Posterior vena cava (tissue), 2 donors: ENCODE measurements at places on chromosomes 6 and 20. TPM values are rescaled to one million over a fixed set of nuclear protein-coding genes. Genes with fewer than 3 reads are reported as not detected.

DNA sequence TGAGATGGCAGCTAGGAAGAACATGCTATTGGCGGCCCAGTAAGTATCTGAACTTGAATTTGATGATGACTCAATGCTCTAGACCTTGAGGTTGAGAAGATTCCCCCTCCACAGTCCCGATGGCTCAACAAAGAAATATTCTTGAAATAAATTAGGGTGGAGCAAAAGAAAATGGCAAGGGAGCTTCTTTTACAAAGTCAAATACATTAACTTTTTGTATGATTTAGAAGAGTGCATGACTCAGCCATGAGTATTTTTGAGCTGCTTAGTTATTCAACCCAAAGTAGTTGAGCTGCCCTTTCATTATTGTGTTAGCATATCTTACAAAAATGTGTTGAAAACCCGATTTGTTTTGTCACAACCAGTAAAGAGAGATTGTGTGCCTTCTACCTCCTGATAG lies 7.6 kb downstream of the TFAP2C start:
- DNase-seq, result no peak

GRCh38 chr6:26043384-26044139 lies 43.7 kb upstream of the HFE start:
- DNase-seq, result peak; percentile 87

- no peak for DNase-seq
Measured at GRCh38 chr20:62943396-62943795, 5.4 kb downstream of the GID8 start.

- no peak for DNase-seq
Measured at GRCh38 chr6:145015739-145016558, 719.4 kb downstream of the EPM2A start.

The PRKN gene
- 7.6 TPM for total RNA-seq

The SLC4A11 gene
- total RNA-seq, result 1.1 TPM

DNA sequence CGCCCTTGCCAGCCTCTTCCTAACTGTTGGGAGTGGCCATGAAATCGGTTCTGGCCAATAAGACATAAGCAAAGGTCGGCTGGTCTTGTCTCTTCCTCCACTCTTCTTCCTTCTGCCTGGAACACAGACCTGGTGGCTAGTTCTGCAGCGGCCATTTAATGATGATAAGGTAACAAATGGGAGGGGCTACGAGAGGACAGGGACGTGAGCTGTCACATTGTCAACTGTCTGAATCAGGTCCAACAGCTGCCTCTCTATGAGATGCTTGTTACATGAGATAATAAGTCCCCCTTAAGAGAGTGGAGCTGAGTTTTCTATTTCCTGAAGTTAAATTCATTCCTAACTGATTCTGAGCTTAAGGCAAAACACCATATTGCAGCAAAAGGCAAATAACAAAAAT lies 12.5 kb upstream of the TMEM242 start:
- DNase-seq, result no peak

DNA sequence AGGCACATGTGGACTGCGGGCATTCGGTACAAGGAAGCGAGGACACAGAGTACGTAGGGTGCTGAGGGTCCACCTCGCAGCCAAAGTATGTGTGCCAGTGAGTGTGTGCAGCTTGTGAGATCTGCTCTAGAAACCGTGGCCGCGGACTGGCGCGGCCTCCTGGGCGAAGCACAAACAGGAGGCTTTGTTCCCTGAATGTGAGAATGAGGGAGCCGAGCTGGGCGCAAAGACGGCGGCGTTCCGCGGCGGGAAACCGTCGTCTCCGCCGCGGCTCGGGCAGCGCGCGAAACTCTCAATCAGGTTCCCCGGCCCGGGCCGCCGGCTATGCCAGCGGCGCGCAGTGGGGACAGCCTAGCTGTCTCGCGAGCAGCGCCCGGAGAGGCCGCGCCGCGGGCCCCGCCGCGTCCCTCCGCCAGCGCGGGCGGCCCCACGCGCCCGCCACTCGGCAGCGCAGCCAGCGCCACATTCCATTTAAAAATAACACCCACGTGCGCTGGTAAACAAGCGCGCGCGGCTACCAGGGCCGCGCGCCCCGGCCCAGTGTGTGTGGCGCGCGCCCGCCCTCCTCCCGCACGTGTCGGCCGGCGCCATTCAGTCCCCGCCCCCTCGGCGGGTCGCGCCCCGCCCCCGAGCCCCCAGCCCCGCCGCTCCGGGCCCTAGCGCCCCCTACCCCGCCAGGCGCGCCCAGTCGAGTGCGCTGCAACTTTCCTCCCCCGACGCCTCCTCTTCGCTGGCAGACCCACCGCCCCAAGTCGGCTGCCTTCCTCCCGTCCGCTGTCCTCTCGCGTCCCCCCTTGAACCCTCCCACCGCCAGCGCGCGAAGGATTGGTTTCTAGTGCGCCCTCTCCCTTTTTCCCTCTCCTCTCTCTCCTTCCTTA lies 3.0 kb upstream of the FOXO3 start:
- DNase-seq, result peak; percentile 93

DNA sequence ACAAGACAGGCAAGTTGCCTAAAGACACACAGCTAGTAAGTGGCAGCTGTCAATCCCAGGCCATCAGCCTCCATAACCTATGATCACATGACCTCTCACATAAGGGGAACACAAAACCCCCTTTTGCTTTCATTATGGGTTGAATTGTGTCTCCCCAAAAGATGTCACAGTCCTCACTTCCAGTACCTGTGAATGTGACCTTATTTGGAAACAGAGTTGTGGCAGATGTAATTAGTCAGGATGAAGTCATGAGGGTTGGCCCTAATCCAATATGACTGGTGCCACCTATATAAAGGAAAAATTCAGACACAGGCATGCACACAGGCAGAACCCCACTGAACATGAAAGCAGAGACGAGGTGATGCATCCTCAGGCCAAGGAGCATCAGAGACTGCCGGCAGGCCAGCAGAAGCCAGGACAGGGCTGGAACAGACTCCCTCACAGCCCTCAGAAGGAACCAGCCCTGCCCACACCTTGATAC lies 33.6 kb downstream of the GFOD1 start:
- DNase-seq, result no peak

GRCh38 chr6:112332274-112332673 lies 14.9 kb upstream of the RFPL4B start:
- DNase-seq, result no peak

- no peak for DNase-seq
Measured at GRCh38 chr6:49662892-49663261, 26.2 kb upstream of the RHAG start.

The TFAP2B gene
- not detected for total RNA-seq

GRCh38 chr6:109039795-109040194 lies 54.9 kb downstream of the SESN1 start:
- no peak for DNase-seq

The MSH5 gene
- total RNA-seq, result 7.7 TPM

- DNase-seq, result no peak
Measured at GRCh38 chr6:84119277-84119676, 85.7 kb downstream of the MRAP2 start.

The ENPP5 gene
- total RNA-seq, result 1.0 TPM

GRCh38 chr20:44028003-44028730 lies 113.5 kb downstream of the TOX2 start:
- DNase-seq, result no peak

DNA sequence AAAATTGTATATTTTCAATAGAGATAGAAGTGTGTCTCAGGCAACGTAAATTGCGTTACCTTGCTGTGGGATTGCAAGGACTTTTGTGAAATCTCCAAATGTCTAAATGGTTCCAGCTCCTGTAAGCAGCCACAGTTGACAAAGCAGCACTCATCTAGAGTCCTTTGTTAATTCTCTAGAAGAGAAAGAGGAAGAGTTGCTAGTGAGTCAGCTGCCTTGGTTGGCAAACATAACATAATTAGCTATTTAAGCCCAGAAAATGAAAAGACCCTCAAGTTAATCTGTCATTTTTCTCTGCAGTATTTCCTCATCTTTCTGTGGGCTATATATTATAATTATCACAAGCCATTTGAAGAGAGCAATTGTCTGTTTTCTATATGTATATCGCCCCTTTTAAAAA lies 66.4 kb upstream of the FABP7 start:
- no peak for DNase-seq

The OTOR gene
- total RNA-seq, result not detected

- no peak for DNase-seq
Measured at GRCh38 chr6:65760285-65760684, 53.3 kb upstream of the EYS start.

DNA sequence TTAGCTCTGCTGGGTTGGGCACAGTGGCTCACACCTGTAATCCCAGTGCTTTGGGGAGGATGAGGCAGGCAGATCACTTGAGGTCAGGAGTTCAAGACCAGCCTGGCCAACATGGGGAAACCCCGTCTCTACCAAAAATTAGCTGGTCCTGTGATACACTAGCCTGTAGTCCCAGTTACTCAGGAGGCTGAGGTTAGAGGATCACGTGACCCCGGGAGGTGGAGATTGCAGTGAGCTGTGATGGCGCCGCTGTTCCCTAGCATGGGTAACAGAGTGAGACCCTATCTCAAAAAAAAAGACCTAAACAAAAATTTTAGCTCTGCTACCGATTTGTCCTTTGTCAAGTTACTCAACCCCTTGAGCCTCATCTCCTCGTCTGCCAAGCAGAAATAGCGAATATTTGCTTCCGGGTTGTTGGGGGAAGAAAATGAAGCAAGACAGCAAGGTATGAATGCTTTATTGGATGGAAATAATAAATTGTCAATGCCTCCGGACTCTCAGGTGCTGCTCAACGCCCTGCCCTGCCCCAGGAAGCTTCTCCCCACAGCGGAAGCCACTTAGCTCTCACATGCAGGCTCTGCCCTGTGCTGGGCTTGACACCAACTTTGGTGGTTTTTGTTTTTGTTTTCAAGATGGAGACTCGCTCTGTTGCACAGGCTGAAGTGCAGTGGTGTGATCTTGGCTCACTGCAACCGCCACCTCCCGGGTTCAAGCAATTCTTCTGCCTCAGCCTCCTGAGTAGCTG lies 24.9 kb upstream of the ITCH start:
- DNase-seq, result no peak

DNA sequence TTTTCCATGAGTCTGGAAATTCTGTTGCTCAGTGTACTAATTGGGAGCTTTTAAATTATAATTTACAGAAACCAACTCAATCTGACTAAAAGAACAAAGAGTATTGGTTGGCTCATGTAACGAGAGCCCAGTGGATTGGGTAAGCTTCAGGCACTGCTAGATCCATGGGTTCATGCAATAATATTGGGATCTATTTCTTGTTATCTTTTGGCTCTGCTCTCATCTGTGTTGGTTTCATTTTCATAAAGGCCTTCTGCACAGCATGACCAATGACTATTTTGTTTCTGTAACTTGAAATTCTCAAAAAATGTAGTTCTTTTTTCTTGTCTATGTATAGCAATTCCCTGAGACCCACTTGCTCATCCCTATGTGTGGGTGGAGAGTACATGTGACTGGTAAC lies 12.0 kb downstream of the SLC2A10 start:
- no peak for DNase-seq

The ARMC2 gene
- total RNA-seq, result 12.5 TPM

- no peak for DNase-seq
Measured at GRCh38 chr20:60113024-60113724, 155.0 kb downstream of the CDH26 start.
